ENCODE measurements at places on chromosomes 7 and 10.

GRCh38 chr10:45997994-45998763 lies 25.9 kb downstream of the TIMM23 start:
- DNase-seq: no peak

- no peak for DNase-seq
These were observed 347.0 kb upstream of the MTPN start for GRCh38 chr7:136324073-136324704.

- no peak for DNase-seq
These were observed 88.7 kb downstream of the PHYHIPL start for GRCh38 chr10:59265141-59265540.

- no peak for DNase-seq
These were observed 273.6 kb upstream of the KLF6 start for GRCh38 chr10:4058514-4059029.

DNA sequence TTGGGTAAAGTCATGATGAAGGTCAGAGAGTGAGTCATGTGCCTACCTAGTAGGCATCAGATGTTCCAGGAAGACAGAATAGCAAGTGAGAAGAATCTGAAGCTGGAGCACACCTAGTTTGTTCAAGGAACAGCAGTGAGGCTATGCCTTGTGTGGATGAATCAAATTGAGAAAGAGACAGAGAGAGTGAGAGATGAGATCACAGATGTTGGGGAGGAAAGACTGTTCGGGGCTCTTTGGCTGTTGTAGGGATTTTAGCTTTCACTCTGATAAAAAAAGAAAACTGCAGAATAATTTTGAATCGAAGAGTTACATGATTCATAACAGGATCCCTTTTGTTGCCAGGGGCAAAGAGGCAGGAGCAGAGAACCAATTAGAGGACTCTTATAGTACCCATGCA lies 6.3 kb downstream of the LIPF start:
- DNase-seq: no peak

- no peak for DNase-seq
These were observed 1.7 kb upstream of the NKX6-2 start for GRCh38 chr10:132787495-132788179.

DNA sequence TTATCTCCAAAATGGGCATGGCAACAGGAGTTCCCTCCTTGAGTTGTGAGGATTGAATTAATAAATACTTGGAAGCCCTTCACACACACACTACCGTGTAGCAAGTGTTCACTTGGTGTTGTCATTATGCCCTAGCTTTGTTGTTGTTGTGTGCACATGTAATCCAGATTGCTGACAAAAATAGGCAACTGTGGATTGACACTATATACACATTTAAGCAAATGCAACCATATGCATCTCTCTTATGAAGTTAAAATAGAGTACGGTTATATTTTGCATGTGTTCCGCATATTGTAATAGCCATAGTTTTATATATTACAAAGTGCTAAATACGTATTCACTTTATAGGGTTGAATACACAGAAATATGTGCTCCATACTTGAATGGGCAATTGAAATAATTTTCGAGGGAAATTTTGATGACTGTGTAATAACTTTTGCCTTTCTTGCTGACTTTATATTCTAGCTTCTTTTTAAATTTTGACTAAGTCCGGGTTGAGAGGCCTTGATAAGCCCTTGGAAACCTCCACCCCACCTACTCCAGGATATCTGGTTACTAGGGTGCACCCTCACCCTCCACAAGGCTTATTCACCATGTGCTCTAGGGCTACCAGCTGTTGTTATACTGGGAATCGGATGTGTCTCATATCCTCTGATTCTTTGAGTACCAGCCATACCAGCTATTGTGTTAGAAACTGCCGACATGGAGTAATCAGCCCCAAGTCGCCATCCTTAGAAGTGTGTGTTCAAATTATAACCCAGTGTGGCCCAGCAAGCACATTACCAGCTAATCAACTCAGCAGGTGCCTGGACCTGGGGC lies 265.0 kb downstream of the CAMK1D start:
- peak; percentile 29 for DNase-seq

DNA sequence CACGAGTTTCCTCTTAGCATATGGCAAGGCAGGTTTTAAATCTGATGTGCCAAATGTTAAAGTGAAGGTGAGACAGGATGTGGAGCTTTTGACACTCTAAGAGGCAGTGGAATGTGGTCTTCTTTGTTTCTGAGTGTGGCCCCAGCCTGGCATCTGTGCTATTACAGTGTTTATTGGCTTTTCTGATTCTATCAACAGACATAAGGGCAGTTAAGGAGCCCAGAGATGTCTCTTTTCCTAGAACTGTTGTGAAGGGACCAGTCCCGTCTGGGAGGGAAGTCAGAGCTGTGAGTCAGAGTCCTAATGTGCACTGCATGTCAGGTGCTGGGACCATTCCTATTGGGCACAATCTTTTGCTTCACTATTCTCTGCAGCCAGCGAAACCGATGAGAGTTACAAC lies 32.5 kb downstream of the TRUB1 start:
- no peak for DNase-seq

GRCh38 chr10:51302316-51302715 lies 228.0 kb downstream of the PRKG1 start:
- DNase-seq: no peak

DNA sequence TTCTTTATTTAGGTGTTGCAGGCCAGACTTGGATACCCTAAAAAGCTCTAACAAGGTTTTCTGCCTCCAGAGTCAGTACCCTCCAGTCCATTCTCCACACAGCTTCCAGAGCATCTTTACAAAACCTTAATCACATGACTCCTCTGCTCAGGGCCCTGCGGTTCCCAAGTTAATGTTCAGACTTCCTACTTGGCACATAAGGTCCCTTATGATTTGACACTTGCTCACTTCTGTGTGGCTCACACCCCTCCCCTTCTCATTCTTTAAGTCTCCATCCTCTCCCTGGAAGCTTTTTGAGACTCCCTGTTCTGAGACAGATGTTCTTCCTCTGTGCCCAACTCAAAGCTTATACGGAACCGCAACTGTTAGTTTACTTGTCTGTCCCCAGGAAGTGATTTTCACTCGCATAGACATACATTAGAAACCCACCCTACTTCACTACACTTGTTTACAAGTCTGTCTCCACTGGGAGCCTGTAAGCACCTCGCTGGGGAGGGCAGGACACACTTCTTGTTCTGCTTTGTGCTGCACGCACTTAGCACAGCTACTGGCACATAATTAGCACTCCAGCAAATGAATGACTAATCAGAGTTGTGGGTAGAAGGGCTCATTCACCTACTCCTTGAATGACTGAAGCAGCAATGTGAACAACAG lies 154.3 kb upstream of the LAMB4 start:
- no peak for DNase-seq

DNA sequence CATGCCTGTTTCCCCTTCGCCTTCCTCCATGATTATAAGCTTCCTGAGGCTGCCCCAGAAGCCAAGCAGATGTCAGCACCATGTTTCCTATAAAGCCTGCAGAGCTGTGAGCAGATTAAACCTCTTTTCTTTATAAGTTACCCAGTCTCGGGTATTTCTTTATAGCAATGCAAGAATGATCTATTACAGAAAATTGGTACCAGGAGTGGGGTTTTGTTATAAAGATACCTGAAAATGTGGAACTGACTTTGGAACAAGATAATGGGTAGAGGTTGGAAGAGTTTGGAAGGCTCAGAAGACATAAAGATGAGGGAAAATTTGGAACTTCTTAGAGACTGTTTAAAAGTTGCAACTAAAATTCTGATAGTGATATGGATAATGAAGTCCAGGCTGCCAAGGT lies 4.8 kb upstream of the RSU1 start:
- DNase-seq: no peak

GRCh38 chr10:95755511-95756004 lies 405 bp upstream of the ENTPD1 start:
- DNase-seq: no peak

- no peak for DNase-seq
These were observed 442.6 kb upstream of the TEX47 start for GRCh38 chr7:89238156-89238555.

- DNase-seq: no peak
These were observed 170.9 kb downstream of the CDK14 start for GRCh38 chr7:90766814-90767564.

- no peak for DNase-seq
These were observed 3.6 kb downstream of the GARS1 start for GRCh38 chr7:30598121-30598876.

DNA sequence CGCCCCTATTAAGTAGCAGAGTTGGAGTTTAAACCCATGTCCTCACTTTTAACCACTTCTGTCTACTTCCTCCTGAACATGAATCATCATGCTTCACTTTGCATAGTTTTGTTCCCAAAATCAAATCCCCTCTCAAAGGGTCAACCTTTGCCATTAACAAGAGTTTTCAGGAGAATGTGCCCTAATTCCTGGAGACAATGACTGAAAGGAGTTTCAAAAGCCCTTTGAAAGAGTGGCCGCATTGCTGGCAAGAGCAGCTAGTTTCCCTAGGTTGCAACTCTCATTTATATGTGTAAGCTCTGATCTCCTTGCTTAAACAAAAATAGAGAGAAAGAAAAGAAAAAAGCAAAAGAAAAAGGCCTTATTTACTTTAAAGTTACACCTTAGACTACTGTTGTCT lies 9.2 kb downstream of the LGI1 start:
- DNase-seq: no peak

DNA sequence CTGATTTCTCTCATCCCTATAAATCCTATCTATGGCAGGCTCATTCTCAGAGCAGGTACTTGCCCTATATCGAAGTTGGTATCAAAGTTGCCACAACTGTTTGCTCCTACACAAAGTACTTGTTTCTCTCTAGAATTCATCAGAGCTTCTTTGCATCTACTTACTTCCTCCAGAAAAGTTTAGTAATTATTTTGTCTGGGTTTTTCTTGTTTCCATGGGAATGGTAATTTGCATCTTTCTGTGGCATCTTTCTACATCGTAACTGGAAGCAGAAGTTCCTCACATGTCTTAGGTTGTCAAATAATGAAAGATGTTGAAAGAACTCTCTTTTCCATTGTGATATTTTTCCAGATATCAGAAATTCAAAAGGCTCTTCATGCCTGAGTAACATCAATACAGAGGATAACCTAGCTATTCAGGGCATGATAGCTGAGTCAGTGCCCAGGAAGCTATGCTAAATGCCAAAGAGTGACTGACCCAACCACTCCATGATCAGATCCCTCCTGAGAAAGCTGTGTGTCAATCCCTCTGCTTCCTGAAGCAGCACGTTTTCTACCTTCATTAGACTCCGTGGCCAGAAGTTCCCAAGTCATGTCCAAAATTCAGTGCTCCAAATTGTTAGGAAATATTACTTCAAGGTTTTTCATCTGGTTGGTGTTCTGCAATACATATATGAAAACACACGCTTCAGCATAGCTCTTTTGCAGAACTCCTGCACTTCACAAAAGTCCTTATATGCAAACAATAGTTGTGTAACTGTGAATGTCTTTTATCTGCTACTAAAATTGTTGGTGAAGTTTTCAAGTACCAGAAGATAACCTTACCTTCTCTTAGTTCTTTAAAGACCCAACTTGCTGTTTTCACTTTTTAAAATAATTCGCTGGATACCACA lies 216.5 kb downstream of the VTI1A start:
- DNase-seq: no peak

All from NCI-H510A treated with DMSO at 0.1 percent for 48 hours (cell line).